CD4-positive, alpha-beta T cell treated with Interleukin-1 beta for 1 hour (primary cell): ENCODE measurements at places on chromosomes 12 and 14.

DNA sequence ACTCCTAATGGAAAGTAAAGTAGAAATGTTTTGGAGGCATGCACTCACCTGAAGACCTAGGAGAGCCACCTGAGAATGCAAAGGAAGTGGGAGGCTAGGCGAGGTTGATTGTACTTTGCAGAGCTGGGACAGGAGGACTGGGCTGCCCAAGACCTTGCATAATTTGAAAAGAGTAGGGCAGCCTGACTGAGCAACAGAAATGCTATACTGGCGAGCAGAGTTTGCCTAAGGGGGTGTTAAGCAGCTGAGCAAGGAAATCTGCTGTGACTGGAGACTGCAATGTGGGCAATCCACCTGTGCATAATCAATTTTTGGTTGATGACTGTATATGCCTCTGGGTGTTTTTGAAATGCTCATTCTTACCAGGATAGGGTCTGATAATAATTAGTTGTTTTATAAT lies 834.1 kb downstream of the TRHDE start:
- no peak for DNase-seq

DNA sequence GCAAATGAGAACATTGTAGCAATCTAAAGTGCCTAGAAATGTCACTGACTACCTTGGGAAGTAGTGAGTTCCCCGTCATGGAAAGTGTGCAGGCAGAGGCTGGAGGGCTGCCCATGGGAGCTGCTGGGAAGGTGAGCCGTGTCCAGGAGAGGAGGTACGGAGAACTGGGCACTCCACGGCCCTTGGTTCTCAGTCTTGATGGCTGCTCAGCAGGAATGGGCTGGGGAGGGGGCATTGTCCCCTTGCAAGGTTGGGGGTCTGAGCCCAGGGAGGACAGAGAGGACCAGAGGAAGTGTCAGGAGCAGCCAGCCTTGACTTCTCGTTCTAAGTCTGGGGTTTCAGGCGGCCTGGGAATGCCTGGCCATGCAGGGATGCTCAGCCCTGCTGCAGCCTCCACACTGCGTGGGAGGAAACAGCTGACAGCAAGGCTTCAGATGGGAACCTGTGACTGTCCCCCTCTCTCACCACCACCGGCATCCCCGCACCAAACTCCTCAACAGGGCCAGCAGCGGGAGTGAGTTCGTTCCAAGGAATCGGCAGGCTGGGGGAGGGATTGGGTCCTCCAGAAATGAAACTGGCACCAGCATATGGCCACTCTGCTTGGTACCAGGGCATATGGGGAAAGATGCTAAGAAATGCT lies 140.2 kb downstream of the BCL11B start:
- DNase-seq, result no peak

GRCh38 chr14:55051423-55052268 lies at the start of gene MAPK1IP1L:
Gene MAPK1IP1L, plus strand, starts transcription at chr14:55051647. Its CDS starts 10,037 bp downstream, at chr14:55061684.
- peak; percentile 91 for DNase-seq

- DNase-seq, result no peak
These were observed 55.5 kb upstream of the DAAM1 start for GRCh38 chr14:59132796-59133494.

GRCh38 chr14:45003924-45004323 lies 41.9 kb downstream of the TOGARAM1 start:
- DNase-seq, result no peak

DNA sequence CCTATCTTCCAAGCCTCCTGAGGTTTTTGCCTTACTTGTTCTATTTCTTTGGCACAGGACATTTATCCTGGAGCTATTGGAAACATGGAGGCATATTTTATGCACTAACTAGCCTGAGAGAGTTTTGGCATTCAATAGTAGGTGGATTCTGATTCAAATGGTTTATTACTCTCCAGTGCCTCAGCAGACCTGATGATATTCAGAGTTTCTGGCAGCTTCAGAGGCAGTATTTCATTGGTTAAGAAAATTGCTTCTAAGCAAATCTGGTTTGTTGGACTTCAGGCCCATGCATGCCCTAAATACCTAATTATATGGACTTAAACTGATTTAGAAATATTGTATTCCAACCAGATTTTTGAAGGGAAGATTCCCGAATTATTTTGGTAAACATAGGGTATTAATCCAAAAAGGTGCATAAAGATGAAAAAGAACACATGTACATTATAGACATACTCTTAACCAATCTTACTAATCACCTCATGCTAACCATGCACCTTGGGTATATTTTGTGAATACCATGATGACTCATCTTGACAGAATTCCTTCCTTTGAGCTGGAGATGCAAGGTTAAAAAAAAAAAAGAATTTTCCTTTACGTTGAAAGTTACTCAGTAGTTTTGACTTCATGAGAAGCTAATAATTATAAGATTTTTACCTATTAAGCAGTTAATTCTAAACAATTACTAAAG lies 44.3 kb upstream of the KTN1 start:
- no peak for DNase-seq

DNA sequence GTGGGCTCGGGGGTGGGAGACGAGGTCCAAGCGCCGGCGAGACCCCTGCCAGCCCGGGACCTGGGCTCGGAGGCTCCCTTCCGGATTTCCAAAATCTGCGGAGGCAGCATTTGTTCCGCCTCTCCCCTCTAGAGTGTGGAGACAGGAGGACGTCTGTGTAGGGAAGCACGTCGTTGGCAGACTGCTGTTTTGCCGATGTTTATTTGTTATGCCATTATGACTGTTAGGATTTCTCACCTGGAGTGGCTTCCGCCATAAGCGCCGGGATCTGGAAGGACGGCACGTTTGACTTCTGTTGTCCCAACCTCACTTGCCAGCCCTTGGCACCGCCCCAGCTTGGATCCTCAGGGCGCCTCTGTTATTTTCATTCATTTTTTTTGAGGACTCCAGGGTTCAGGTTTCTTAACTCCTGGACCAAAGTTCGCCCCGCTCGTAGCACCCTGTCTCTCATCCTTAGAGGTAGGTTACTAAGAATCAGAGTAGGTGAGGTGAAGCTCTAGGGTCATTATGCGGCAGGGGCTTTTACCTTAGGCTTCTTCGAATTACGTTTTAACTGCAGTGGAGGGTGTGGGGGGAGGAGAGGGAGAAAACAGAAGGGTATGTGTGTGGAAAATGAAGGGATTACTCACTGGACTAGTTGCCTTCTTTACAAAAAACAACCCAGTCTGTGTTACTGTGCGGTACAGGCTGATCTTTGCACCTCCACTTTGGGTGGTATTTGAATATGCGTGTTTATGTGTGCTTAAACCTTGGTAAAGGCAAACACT lies 547 bp upstream of the PYGL start:
- DNase-seq, result no peak
